ENCODE measurements at places on chromosomes 2 and 18.
A peak's percentile ranks its signal among the peaks of the same experiment; 100 is the strongest.

- no peak for DNase-seq
Observed at GRCh38 chr2:194591192-194591591, 1065.8 kb upstream of the SLC39A10 start.

DNA sequence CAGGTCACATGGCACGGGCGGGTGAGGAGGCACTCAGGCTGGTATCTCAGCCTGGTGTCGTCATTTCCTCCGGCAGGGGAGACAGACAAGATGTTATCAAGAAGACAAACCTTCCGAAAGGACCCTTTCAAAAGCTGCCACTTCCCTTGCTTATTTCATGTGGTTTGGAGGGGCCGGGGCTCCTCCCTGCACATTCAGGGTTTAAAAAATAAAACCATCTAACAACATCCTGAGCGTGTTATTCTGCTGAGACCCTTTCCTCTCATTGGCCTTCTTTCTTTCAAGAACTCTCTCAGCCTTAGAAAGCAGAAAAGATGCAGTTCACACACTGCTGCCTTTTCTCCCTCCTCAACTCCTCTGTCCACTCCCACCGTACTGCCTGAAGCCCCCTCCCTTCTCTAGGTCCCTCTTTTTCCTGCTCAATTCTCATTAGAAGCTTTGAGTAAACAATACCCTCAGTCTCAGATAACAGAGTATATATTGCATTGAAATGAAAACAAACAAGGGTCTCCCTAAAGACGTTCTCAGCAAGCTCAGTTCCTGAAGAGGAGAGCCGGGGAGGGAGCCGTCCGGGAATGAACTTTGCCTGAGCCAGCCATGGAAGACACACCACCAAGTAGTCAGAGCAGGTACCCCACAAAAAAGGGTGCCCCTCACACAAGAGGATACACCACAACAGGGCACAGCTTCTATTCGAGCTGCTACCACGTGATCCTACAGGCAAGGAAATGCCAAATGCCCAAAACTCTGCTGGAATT, 9.7 kb downstream of the SMAD7 start:
- peak; percentile 80 for DNase-seq

- no peak for DNase-seq
Observed at GRCh38 chr2:42171396-42171980, 2.3 kb downstream of the EML4 start.

DNA sequence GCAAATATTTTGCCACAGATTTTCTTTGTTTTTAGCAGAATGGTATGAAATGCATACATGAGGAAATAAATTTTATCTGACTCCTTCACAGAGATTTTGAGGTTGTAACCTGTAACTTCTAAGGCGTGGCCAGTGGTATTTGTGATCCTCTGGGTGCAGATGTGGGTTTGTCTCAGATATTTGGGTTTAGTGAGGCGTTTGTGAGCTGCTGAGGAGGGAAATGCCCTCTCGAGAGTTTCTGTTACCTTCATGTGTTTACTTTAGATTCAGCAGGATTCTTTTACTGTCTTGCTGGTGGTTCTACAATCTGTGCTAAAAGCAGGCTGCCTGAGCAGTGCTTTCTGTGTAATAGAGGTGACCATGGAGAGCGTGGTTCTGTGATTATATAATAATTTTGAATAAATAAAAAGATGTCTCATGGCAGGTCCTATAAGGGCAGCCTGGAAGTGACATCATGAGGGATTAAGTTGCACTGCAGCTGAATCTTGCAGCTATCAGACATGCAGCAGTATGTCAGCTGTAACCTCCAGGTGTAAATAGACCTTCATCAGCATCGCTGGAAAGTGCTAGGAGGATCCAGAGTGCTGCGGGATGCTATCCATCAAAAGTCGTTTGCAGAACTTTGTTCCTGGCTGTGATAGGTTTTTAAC, 34.1 kb downstream of the TANC1 start:
- DNase-seq: no peak

DNA sequence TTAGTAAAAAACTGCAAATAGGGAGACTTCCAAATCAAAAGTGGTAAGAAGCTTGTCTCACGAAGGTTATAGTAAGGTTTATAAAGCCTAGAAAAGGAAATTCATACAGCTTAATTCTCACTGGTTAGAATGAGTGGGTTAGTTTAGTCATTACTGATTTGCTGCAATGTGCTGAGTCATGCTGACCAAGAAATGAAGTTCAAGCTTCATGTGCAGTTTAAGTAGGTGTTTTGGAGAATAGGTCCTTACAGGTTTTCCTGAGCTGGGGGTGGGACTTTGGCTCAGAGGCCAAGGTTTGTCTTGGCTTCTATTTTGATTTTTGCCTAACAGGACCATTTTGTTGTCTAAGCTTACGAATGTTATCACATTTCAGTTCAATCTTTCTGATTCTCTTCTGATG, 15.1 kb downstream of the CLIP4 start:
- DNase-seq: no peak
